ENCODE measurements at places on chromosomes 3 and 15.

- no peak for DNase-seq
Measured at GRCh38 chr3:65685621-65686235, 353.0 kb downstream of the MAGI1 start.

DNA sequence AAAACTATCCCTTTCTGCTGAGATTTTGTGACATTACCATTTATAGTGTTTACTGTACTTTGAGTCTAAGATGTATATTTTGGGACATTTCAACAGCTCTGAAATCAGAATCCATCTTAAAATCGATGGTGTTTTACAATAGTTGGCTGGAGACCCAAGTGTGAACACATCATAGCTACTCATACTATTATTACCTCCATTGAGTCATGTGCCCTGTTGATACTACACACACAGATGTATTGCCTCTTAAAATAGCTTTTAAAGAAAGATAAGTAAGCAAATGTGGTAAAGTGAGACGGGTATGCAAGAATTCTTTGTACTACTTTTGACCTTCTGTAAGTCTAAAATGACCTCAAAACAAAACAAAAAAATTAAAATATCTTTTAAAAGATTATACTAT lies 6.7 kb downstream of the LMOD3 start:
- no peak for DNase-seq

DNA sequence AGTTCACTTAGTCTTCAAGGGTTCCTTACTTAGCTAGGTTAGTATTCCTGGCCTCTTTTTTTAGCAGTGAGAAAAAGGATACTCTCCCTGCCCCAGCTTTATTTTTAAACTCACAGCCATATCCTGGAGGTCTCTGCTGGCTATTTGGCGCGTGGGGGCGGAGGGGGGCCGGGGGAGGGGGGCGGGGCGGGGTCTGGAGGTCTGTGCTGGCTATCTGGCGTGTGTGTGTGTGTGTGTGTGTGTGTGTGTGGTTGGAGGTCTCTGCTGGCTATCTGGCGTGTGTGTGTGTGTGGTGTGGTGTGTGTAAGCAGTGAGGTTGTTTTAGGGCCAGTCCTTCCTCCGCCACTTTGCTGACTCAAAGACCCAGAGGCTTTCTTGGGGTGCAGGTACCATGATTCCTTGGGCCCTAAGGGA lies 579 bp upstream of the PLAAT1 start:
- DNase-seq: no peak

GRCh38 chr3:30602946-30603345 lies 3.5 kb upstream of the TGFBR2 start:
- DNase-seq: no peak

- DNase-seq: no peak
Measured at GRCh38 chr3:16372362-16373292, 107.6 kb downstream of the OXNAD1 start.

DNA sequence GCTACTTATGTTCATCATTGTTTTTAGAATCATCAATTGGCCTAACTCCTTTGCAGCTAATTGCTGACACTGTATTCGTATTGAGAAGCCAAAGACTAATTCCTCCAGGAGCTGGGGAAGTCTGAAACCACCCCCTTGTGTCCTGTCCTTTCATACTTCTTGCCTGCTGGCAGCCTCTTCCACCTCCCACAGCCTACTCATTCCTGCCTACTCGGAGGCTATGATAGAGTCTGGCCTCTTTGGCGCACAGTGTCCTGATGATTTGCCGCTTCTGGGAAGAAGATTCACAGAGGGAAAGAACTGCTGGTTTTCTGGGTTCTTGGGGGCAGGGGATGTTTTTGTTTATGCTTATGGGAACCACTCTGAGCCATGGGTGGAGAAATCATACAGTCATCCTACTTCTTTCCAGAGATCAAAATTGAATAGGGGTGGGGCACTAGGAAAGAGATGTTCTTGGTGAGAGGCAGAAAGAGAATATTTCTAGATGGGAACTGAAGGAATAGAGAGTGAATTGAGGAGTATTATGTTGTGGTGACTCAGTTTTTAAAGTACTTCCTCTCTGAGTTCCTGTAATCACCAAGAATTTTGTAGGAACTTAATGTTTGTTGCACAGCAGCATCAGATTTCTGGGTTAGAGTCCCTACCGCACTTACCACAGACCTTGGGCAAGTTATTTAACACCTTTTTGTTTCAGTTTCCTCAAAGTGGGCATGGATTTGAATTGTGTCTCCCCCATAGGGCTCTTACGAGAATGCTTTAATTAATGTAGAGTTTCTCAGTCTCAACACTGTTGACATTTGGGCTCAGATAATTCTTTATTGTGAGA lies 22.1 kb upstream of the SCAANT1 start:
- DNase-seq: no peak

- DNase-seq: no peak
Measured at GRCh38 chr3:142902356-142902755, 13.5 kb upstream of the PCOLCE2 start.

GRCh38 chr3:17074559-17074958 lies 189.8 kb downstream of the PLCL2 start:
- DNase-seq: no peak

GRCh38 chr3:3082234-3082924 lies 27.8 kb downstream of the IL5RA start:
- no peak for DNase-seq

GRCh38 chr15:101280007-101280406 lies 2.7 kb upstream of the SELENOS start:
- no peak for DNase-seq

- DNase-seq: peak; percentile 72
Measured at GRCh38 chr3:184777566-184778356, 34.2 kb upstream of the VPS8 start.

DNA sequence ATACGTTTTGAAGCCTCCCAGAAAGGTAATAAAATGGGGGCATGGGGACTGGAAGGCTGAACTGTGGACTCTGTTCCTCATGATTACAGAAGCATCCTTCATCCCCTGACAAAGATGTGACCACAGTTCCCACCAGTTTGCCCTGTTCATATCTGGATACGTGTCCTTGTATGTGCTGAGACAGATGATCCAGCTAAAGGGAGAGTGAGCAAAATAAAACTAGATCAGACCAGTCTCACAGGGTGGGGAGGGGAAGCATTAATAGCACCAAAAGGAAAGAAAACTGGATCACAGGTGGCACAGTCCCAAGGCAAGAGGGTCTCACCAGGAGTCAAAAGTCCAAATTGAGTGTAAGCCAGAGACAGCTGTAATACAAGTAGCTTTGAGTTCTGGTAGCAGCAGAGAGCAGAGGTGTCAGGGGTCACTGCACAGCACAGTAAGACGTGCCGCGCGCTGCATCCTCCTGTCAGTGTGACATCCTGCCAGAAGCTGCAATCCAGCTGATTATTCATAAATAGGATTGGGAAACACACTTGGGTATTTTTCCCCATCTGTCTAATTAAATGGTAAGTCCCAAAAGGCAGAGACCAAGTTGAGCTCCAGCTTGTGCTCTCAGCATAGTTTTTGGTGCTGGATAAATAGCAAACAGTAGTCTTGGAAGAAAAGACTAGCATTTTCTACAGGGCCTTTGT lies 560.0 kb upstream of the CFAP20DC start:
- DNase-seq: no peak

- no peak for DNase-seq
Measured at GRCh38 chr3:105800320-105800719, 68.5 kb downstream of the CBLB start.

GRCh38 chr15:60017538-60018520 lies 13.7 kb downstream of the FOXB1 start:
- DNase-seq: no peak

DNA sequence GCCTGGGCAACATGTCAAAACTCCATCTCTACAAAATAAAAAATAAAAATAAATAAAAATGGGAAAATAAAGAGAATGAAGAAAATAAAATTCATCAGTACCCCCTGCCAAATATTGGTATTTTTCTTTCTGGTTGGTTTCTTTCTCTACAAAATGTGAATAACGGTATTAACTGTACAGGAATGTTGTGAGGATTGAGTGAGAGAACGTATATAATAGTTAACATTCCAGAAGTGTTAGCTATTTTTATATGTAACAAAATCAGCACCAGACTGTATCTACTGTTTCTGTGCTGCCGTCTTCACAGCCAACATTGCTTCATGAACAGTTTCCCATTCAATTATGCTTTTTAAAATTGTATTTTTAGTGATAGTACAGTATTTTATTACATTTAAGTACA lies 25.5 kb upstream of the RNU6-1 start:
- no peak for DNase-seq

DNA sequence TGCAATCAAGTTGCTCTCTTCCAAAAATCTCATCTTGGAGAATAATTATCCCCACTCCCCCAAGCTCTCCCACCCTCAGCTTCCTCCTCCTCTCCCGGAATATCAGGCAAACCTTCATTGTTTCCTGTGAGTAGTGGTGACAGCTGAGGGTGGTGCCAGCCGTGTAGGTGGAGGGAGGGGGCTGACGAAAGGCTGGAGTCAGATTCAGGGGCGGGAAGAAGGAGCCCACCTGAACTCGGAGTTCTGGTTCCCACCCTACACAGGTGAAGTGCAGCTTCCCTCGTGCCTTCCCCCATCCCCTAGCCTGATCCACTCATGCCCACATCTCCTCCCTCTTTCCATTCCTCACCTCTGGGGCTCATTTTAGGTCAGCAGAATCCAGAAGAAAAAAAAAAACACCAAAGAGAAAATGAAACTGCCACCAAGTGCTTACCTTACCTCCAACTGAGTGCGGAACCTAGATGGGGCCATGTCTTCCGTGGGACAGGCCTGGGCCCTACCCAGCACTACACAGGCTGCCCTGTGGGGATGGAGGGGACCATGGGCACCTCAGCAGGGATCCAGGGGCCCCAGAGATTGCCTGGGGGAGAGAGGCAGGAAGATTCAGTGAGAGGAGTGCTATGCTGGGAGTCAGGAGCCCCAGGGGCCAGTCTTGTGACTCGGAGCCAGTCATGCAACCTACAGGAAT lies 81.3 kb downstream of the ADCY5 start:
- no peak for DNase-seq

- DNase-seq: no peak
Measured at GRCh38 chr3:147669077-147669476, 259.9 kb downstream of the ZIC1 start.

- peak; percentile 40 for DNase-seq
Measured at GRCh38 chr3:66499881-66500575, 794 bp downstream of the LRIG1 start.

DNA sequence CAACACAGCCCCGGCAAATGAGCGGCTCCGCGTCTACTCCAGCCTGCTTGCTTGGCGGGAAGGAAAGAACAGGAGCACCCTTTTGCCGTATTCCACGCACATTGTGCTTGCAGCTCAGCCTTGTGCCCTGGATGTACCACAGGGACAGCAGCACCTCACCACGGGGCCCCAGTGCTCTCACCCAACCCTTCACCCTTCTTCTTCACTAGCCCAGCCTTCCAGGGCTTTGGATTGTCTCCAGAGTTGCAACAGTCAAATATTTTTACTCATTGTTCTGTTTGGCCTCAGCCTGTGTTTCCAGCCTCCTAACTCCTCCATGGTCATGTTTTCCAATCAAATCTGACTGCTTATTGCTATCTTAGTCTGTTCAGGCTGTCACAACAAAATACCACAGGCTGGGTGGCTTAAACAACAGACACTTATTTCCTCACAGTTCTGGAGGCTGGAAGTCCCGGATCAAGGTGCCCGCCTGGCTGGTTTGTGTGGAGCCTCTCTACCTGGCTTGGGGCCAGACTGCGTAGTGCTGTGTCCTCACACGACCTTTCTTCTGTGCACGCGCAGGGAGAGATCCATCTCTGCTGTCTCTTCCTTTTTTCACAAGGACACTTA lies 79.2 kb upstream of the ABHD17C start:
- DNase-seq: no peak

GRCh38 chr3:71831599-71831998 lies 46.7 kb upstream of the PROK2 start:
- no peak for DNase-seq

DNA sequence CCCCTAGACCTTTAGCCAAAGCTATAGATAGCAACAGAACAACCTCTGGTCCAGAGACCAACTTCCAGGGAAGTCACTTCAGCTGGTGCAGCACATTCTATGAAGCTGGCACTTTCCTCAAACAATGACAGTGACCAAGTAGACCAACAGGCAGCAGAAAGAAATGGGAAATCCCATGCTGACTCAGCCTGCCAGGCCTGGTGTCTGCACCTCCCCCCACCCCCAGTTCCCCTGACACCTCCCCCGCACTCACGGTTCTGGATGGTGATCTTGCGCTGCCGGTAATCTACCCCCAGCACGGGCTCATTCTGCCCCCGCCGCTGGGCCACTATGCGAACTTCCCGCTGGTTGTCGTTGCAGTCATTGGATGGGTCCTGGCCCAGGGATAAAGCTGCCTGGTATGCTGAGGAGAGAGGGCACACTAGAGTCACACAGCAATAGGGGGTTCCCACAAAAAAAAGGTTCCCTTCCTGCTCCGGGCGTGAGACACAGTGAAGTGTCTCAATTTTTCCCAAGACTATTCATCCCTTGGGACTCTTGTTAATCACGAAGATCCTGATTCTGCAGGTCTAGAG lies 17.0 kb downstream of the ILDR1 start:
- no peak for DNase-seq

All from stimulated activated CD4-positive, alpha-beta T cell treated with anti-CD3 and anti-CD28 coated beads, Interleukin-12 subunit alpha, Interleukin-12 subunit beta, amount 100 ng/mL, for 4 hours (primary cell).